ENCODE measurements at places on chromosomes 11 and 22.
A peak's percentile ranks its signal among the peaks of the same experiment; 100 is the strongest.

GRCh38 chr11:72869831-72870230, 55.6 kb downstream of the ATG16L2 start:
- H3K4me3 ChIP-seq = no peak overlapping the region
- H3K36me3 ChIP-seq = peaks cover 42% of the 10 kb centered on the region
- no peak for DNase-seq
- peak overlapping the region; percentile 31 for H3K27ac ChIP-seq
- H3K27me3 ChIP-seq = no peaks in the 10 kb centered on the region

GRCh38 chr11:58905011-58905720, 34.1 kb upstream of the GLYATL1 start:
- no peak overlapping the region for H3K4me3 ChIP-seq
- H3K27me3 ChIP-seq = peaks cover 65% of the 10 kb centered on the region
- H3K27ac ChIP-seq = no peak overlapping the region
- H3K36me3 ChIP-seq = no peaks in the 10 kb centered on the region
- no peaks in the 10 kb centered on the region for H3K4me1 ChIP-seq
- no peak for DNase-seq

DNA sequence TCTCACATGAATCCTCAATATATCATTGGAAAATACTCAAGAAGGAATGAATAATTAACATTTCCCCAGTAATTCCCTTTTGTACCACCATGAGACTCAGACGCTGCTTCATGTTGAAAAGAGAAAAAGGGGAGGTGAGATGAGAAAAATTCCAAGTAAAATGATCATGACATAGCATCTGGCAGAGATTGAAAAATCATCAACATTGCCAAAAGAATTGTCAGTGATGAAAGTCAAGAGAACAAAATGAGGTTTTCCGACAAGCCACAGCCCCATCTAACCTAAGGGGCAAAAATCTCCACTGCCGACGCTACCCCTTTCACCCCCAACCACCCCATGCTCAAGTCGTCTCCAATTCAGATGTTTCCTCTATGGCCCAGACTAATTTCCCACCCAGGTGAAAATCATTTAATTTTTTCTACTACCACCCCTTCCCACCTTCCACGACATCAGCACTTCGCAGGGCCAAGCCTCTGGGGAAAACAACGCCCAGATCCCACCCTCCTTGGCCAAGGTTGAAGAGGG, 1.2 kb downstream of the RAB6A start:
- DNase-seq = no peak
- H3K4me3 ChIP-seq = peak overlapping the region; percentile 85
- H3K27me3 ChIP-seq = no peaks in the 10 kb centered on the region
- H3K4me1 ChIP-seq = peaks cover 24% of the 10 kb centered on the region

DNA sequence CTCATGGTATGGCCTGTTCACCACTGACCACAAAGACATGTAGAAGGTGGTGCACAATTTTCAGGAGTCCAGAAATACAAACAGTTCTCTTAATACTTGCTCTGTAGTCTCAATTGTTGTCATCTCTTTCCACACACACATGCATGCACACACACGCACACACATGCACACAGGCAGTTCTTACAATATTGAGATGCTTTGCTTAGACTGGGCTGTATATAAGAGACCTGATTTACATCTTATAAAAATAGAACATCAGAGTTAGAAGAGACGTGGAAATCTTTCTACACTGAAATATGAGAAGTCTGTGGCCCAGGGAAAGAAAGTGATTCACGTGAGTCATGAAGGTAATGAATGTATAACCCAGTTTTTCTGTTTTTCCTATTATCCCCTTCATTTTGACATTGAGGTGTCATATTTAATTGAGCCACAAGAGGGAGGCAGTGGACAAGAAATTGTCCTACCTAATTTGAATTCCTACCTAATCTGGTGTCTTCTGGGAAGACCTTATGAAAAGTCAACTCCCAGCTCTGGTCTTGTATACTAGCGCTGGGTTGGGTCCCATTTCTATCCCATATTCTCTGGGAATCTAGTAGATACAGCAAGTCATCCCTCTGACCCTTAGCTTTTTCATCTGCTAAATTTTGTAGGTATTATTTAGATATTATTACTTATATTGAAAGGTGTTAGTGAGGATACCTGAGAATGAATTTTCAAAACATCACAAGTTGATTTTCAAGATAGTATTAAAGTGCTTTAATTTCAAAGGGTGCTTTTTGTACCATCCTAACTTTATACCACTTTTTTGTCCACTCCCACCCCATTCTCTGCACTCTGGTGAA, 14.9 kb upstream of the MS4A4A start:
- no peaks in the 10 kb centered on the region for H3K36me3 ChIP-seq
- peaks cover 4% of the 10 kb centered on the region for H3K27me3 ChIP-seq
- DNase-seq = peak; percentile 26
- no peaks in the 10 kb centered on the region for H3K4me1 ChIP-seq

GRCh38 chr11:126500981-126501380, 145.5 kb downstream of the ST3GAL4 start:
- no peaks in the 10 kb centered on the region for H3K4me1 ChIP-seq
- no peak overlapping the region for H3K4me3 ChIP-seq
- no peaks in the 10 kb centered on the region for H3K36me3 ChIP-seq
- H3K27ac ChIP-seq = no peak overlapping the region
- DNase-seq = no peak

- H3K27ac ChIP-seq = no peak overlapping the region
- no peak overlapping the region for H3K4me3 ChIP-seq
- no peaks in the 10 kb centered on the region for H3K4me1 ChIP-seq
Measured at GRCh38 chr22:36185828-36186624, 15.6 kb downstream of the APOL4 start.

GRCh38 chr11:66264914-66265313, 3.5 kb upstream of the RAB1B start:
- no peak overlapping the region for H3K4me3 ChIP-seq
- no peaks in the 10 kb centered on the region for H3K27me3 ChIP-seq
- DNase-seq = peak; percentile 58
- H3K36me3 ChIP-seq = peaks cover 46% of the 10 kb centered on the region

DNA sequence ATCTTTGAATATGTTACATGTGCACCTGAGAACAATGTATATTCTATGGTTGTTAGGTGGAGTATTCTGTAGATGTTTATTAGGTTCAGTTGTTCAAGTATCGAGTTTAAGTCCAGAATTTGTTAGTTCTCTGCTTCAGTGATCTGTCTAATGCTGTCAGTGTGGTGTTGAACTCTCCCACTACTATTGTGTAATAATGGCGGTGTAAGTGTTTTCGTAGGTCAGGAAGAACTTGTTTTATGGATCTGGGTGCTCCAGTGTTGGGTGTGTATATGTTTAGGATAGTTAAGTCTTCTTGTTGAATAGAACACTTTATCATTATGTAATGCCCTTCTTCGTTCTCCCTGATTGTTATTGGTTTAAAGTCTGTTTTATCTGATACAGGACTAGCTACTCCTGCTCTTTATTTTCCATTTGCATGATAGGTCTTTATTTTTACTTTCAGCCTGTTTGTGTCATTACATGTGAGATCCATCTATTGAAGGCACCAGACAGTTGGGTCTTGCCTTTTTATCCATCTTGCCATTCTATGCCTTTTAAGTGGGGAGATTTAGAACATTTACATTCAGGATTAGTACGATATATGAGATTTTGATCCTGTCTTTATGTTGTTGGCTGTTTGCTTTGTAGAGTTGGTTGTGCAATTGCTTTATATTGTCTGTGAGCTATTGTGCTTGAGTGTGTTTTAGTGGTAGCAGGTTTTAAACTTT, 121.6 kb downstream of the DDX10 start:
- no peak overlapping the region for H3K27ac ChIP-seq
- H3K4me3 ChIP-seq = no peak overlapping the region
- peaks cover 19% of the 10 kb centered on the region for H3K4me1 ChIP-seq
- H3K36me3 ChIP-seq = peaks cover 4% of the 10 kb centered on the region
- H3K27me3 ChIP-seq = no peaks in the 10 kb centered on the region

GRCh38 chr22:32204856-32205722, at the start of gene RFPL2:
TSS of gene RFPL2 (minus strand) at chr22:32205073. CDS start at chr22:32202451, 2,622 bp downstream.
- H3K27ac ChIP-seq = no peak within 1 kb of the TSS
- H3K27me3 ChIP-seq = peaks cover 25% of the 10 kb centered on the region
- H3K4me1 ChIP-seq = peaks cover 35% of the 10 kb centered on the region
- no peak within 1 kb of the TSS for H3K4me3 ChIP-seq

DNA sequence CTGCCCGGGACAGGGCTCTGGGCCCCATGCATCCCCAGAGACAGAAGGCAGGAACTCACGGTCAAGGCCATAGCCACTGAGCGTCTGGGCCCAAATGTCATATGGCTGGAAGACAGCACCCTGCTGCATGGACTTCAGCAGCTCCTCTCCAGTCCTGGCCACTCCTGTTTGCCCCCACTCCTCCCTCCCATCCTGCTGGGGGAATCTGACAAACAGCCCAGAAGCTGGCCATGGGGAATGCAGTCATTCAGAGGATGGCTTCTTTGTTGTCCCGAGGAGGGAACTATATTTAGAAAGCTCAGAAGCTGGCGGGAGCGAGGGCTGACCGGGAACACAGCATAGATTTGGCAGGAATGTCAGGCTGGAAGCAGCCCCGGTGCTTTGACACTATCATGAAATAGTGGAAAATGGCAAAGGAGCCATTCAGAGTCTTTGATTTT, 35.0 kb downstream of the DKK3 start:
- no peak for DNase-seq
- H3K27ac ChIP-seq = no peak overlapping the region
- H3K36me3 ChIP-seq = no peaks in the 10 kb centered on the region
- no peak overlapping the region for H3K4me3 ChIP-seq
- H3K27me3 ChIP-seq = peaks cover 2% of the 10 kb centered on the region

DNA sequence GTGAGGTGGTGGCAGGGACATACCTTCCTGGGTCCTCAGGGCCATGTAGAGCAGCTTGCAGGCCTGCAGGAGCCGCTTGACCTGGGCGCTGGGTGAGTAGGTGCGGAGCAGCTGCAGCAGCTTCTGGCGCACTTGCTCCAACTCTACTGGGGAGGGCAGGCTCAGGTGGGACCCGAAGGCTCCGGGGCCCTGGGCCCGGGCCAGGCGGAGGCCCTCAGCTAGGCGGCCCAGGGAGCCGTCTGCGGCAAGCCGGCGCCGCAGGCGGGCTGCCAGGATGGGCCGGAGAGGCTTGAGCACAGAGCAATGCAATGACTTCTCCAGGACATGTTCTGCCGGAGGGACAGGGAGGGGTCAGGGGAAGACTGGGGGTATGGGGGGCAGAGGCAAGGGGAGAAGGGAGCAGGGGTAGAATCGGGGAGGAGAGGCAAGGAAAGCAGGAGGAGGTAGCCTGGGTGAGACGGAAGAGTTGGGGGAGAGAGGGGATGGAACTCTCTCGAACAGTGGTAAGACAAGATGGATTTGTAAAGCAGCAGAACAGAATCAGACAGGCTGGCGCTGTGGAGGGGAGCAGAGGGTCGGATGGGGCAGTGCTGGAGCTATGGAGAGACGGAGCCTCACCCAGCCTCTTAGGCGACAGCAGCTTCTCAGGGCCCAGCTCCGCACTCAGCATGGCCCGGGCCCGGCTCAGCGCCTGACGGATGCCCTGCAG, 2.2 kb downstream of the RIN1 start:
- peak overlapping the region; percentile 71 for H3K27ac ChIP-seq
- H3K27me3 ChIP-seq = no peaks in the 10 kb centered on the region
- no peak for DNase-seq
- peaks cover 42% of the 10 kb centered on the region for H3K4me1 ChIP-seq

- H3K4me3 ChIP-seq = no peak overlapping the region
- H3K4me1 ChIP-seq = no peaks in the 10 kb centered on the region
- peaks cover 17% of the 10 kb centered on the region for H3K27me3 ChIP-seq
- no peaks in the 10 kb centered on the region for H3K36me3 ChIP-seq
- H3K27ac ChIP-seq = no peak overlapping the region
- no peak for DNase-seq
Measured at GRCh38 chr11:114293201-114293711, 2.9 kb upstream of the NNMT start.

DNA sequence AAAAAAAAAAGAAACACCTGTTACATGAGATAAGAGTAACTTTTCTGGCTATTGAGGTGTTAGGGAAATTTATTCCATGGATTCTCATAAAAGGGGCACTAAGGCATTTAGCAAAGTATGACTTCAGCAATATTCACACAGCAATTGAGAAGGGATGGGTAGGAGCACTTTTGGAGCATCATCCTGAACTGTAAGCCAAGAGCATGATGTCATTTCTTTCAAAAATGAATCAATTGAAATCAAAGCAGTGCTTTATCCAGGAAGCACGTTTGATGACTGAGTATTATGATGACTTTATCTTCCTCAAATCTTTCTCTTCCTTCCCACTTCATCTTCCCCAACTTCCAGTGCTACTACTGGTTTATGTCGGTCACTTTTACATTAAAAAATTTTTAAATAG, 140.4 kb downstream of the MYO18B start:
- no peak for DNase-seq
- H3K4me1 ChIP-seq = no peaks in the 10 kb centered on the region
- H3K4me3 ChIP-seq = no peak overlapping the region
- H3K36me3 ChIP-seq = no peaks in the 10 kb centered on the region
- H3K27ac ChIP-seq = no peak overlapping the region

- DNase-seq = no peak
- H3K36me3 ChIP-seq = no peaks in the 10 kb centered on the region
- no peaks in the 10 kb centered on the region for H3K27me3 ChIP-seq
Measured at GRCh38 chr22:42747701-42748513, 27.2 kb upstream of the A4GALT start.

DNA sequence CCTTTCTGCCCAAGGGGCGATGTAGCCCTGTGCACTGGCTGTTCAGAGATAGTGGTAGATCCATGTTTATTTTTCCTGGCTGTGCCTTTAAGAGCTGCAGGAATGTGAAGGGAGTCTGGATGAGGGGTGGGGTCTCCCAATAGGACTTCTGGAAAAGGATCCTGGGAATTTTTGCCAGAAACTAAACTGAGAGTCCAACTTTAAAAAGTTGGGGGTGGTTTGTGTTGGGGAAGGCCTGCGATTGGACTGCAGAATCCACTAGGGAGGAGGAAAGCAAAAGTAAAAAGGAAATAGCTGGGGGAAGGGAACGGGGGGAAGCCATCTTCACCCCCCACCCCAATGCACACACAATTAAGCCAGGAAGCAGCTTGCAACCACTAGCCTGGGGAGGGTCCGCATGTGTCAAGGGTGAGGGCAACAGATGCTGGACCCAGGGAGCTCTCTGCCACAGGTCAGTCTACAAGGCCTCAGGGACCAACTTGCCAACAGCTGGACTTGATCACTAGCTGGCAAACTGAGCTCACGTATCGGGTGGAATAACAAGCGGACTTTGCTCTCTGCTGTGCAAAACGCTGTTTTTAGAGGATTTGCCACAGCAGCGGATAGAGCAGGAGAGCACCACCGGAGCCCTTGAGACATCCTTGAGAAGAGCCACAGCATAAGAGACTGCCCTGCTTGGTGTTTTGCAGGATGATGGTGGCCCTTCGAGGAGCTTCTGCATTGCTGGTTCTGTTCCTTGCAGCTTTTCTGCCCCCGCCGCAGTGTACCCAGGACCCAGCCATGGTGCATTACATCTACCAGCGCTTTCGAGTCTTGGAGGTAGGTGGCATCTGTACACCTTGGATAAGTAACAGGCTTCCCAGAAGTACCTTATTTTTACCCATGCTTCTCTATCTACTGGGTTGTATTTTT, at the start of gene OLFML1:
Gene OLFML1 (plus strand): TSS at position 321 of the 912 bp plus-strand sequence. CDS start 370 bp downstream, at position 691.
- H3K36me3 ChIP-seq = no peaks in the 10 kb centered on the region
- no peak for DNase-seq
- no peak within 1 kb of the TSS for H3K27ac ChIP-seq

GRCh38 chr22:37080838-37081237, 28.7 kb downstream of the TMPRSS6 start:
- H3K4me1 ChIP-seq = peaks cover 84% of the 10 kb centered on the region
- H3K27me3 ChIP-seq = no peaks in the 10 kb centered on the region
- no peaks in the 10 kb centered on the region for H3K36me3 ChIP-seq
- no peak for DNase-seq
- H3K27ac ChIP-seq = peak overlapping the region; percentile 99
- H3K4me3 ChIP-seq = no peak overlapping the region
